AG09309 (cell line): ENCODE measurements at places on chromosomes 6 and 20.

DNA sequence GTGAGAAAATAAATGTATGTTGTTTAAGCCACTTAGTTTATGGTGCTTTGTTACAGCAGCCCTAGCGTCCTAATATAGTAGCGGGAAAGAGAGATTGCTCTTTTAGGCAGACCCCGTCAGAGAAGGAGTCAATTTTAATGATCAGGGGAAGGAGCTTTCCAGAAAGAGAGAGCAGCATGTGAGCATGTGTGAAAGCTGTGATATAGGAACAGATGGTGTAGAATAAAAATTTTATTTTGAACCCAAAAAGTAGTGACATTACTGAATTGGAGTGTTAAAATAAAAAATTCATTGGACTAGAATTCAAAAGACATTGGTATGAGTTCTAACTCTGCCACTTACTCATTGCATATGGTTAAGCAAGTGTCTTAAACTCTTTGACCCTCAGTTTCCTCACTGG, 119.8 kb downstream of the PDE7B start:
- no peak for DNase-seq

- no peak for DNase-seq
Measured at GRCh38 chr6:35094183-35094582, 47.0 kb downstream of the TCP11 start.

DNA sequence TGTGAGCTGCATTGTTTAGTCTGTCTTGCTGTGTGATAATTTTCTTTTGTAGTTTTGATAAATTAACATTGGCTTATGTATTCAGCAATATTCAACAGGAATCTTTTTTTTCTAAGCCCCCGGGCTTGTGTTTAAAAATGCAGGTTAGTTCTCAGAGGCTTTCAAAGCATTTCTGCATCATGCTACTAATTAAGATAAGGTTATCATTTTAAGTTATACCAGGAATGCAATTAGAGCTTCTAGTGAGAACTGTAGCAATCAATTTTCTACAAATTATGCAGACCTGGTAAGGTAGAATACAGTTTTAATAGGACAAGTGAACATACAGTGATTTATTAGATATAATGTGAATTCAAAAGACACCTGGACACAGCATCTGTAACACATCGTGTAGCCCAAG, 179.2 kb downstream of the PRL start:
- DNase-seq, result no peak

- no peak for DNase-seq
Measured at GRCh38 chr6:158536891-158537798, 22.7 kb upstream of the TMEM181 start.

GRCh38 chr6:78995946-78996345, 82.1 kb downstream of the PHIP start:
- no peak for DNase-seq

DNA sequence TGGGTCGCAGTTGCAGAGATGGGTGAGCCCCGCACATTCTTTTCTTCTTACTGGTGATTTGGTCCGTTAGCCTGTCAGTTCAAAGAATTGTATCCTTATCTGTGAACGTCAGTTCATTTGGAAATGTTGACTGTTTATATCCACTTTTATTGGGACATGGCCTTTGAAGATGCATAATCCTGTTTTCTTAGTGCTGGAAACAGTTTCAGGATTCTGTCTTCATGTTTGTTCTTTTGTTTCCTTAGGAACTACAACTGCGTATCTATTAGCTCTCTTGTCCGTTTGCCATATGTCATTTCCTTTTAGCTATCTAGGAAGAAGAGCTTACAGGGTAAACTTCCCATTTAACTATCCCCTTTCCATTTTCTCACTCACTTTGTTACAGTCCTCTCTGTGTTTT, 35.0 kb upstream of the TULP1 start:
- DNase-seq, result no peak

DNA sequence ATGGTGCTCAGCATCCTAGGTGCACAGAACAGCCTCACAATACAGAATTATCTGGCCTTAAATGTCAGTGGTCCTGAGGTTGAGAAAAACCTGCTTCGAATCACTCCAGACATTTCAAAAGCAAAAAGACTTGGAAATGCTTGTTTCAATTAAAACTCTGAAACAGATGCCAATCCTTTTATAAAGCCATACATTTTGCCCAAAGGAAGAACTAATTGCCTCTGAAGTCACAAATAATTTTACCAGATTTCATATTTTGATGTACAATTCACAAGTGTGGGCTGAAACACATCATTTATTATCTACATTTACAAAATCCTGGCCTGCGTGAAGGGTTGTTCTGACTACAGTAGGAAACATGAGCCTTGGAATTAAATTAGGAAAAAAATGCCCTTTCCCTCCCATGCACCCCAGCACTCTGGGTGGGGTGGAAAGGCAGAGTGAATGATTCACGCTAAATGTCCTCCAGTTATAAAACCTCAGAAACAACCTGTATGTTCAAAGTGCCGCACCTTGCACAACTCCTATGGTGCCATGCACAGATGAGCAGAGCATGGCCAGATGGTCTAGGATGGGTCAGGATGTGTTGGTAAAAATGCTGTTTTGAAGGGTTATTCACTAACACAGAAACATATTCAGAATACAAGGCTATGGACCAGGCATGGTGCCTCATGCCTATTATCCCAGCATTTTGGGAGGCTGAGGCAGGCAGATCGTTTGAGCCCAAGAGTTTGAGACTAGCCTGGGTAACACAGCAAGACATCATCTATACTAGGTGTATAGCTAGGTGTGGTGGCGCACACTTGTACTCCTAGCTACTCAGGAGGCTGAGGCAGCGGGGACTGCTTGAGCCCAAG, 87.0 kb downstream of the ZMYND8 start:
- no peak for DNase-seq

- DNase-seq, result no peak
Measured at GRCh38 chr20:55888685-55889084, 116.6 kb downstream of the CBLN4 start.

GRCh38 chr6:114605656-114606055, 262.8 kb upstream of the HS3ST5 start:
- DNase-seq, result no peak

GRCh38 chr20:35618263-35619131, 2.9 kb downstream of the SPAG4 start:
- DNase-seq, result no peak

GRCh38 chr6:34248198-34248726, 544 bp downstream of the SMIM29 start:
- DNase-seq, result no peak

DNA sequence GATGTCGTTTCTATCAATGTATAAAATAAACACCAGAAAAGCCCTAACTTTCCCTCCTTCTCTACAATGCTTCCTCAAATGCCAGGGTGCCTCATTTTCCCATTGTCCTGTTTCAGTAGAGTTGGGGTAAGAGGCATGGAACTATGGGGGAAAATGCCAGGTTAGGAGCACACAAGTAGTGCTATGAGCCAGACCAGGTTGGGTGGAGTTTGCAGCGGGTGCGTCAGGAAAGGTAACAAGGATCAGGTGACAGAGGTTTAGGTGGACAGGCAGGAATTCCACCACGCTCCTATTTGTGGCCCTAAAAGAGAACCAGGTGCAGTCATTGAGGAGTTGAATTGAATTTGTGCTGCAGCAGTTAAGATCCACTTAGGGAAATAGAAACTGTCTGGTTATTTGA, 36.5 kb downstream of the SYTL3 start:
- no peak for DNase-seq

DNA sequence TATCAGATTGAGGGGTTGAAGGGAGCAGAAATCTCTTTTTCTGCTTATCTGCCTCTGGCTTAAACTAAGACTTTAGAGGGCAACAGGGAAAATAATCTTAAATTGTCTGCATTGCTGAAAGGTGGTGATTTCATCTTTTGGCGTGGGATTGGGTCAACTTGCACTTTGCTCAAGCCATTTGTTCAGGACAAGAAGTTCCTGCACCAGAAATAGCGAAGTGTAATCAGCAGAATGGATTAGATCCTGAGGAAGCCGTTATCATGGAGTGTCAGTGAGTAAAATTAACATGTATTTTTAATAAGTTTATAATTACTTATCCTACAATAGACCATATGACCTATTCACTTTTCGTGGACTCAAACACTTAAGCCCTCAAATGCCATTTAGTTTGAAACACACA, 249.3 kb downstream of the CD83 start:
- DNase-seq, result no peak

GRCh38 chr6:29769336-29769735, 46.1 kb downstream of the HLA-F start:
- no peak for DNase-seq

GRCh38 chr6:4662886-4663285, 113.3 kb upstream of the CDYL start:
- DNase-seq, result no peak

DNA sequence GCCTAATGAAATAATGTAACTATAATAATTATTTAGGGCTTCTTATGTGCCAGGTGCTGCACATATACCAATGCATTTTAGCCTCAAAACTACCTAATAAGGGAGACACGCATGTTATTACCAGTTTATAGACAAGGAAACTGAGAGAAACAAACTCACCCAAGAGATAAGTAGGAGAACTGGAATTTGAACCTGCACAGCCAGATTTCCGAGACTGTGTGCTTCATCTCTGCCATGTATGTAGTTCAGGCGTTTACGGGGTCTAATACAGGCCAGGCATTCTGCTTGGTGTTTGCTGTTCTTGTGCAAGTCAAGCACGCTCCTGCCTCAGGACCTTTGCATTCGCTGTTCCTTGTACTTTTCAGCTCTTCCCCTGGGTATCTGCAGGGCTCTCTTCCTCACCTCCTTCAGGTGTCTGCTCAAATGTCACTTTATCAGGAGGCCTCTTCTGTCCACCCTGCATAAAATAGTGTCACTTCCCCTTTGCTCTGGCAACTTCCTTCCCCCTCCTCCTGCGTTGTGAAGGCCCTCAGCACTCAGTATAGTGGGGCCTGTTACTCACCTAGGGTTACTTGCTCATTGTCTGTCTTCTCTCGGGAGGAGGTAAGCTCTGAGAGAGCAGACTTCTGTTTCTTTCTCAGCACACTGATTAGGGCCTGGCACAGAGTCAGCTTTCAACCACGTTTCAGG, 6.1 kb upstream of the NSFL1C start:
- DNase-seq, result no peak

DNA sequence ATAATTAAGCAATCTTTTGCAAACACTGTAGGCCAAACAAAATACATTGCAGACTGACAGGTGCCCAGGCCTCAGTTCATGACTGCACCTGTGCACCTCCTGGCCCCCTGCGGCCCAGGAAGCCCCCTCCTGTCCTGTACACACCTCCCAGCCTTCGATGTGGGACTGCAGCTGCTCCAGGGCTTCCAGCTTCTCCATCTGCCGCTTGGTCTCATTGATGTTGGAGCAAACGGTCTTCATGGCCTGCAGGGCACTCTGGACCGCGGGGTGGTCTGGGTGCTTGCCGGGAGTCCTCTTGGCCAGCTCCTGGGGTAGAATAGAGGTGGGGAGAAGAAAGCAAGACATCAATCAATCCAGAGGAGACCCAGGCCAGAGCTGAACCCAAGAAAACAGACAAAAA, 119.7 kb downstream of the PREX1 start:
- DNase-seq, result no peak
